ENCODE measurements at places on chromosomes 13 and 19. TPM values are rescaled to one million over a fixed set of nuclear protein-coding genes. Genes with fewer than 3 reads are reported as not detected.

KISS1R gene
- 3.3 TPM for total RNA-seq

DNA sequence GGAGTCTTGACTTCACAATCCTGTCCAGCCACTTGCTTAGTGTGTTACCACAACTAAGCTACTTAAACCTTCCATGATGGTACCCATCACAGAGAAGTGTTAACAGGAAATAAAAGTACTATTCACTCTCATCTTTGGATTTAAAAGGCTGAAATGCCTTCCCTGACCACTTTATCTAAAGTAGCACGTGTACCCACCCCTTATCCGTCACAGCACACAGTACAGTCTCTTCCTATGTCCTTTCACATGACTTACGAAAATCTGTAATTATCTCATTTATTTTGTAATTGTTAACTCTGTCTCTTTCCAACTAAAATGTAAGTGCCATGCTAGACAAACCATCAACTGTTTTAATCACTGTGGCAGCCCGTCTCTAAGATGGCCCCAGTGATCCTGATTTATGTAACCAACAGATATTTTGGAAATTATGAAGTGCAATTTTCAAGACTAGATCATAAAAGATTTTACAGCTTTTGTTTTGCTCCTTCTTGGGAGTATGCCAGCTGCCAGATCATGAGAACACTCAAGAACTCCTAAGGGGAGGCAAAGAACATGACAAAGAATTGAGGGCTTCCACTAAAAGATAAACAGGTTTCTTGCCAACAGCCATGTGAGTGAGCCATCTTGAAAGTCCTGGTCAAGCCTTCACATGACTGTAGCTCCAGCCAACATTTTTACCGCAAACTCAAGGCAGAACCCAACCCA is 44.9 kb downstream of the DIAPH3 start:
- no peak overlapping the region for H3K27ac ChIP-seq
- no peaks in the 10 kb centered on the region for H3K27me3 ChIP-seq
- H3K4me1 ChIP-seq = no peaks in the 10 kb centered on the region
- no peak for DNase-seq
- H3K4me3 ChIP-seq = no peak overlapping the region
- H3K36me3 ChIP-seq = peaks cover 34% of the 10 kb centered on the region

- no peak overlapping the region for H3K4me3 ChIP-seq
- H3K36me3 ChIP-seq = peaks cover 6% of the 10 kb centered on the region
- no peak for DNase-seq
- H3K27ac ChIP-seq = no peak overlapping the region
Measured at GRCh38 chr13:74047931-74048600, 86.1 kb downstream of the KLF12 start.

GRCh38 chr19:867301-867793 is 7.9 kb downstream of the CFD start:
- peaks cover 43% of the 10 kb centered on the region for H3K36me3 ChIP-seq
- no peaks in the 10 kb centered on the region for H3K4me1 ChIP-seq
- no peak for DNase-seq
- no peak overlapping the region for H3K4me3 ChIP-seq
- H3K27me3 ChIP-seq = no peaks in the 10 kb centered on the region

DNA sequence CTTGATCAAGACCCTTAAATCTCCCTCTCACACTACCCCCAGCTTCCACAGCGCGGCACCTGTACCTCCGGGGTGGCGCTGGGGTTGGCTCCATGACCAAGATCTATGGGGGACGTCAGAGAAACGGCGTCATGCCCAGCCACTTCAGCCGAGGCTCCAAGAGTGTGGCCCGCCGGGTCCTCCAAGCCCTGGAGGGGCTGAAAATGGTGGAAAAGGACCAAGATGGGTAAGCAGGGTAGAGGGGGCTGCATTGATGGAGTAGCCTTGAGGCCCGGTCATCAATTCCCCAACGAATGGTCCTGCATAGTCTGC is 8.1 kb upstream of the CD79A start:
- DNase-seq = no peak
- H3K27me3 ChIP-seq = no peaks in the 10 kb centered on the region
- H3K36me3 ChIP-seq = peaks cover 44% of the 10 kb centered on the region
- no peak overlapping the region for H3K27ac ChIP-seq

GRCh38 chr13:47100214-47100853 is 203.5 kb upstream of the HTR2A start:
- peaks cover 2% of the 10 kb centered on the region for H3K36me3 ChIP-seq
- H3K4me3 ChIP-seq = no peak overlapping the region
- no peak for DNase-seq
- no peaks in the 10 kb centered on the region for H3K4me1 ChIP-seq
- H3K27me3 ChIP-seq = no peaks in the 10 kb centered on the region

- H3K27ac ChIP-seq = no peak overlapping the region
- no peaks in the 10 kb centered on the region for H3K27me3 ChIP-seq
- peaks cover 13% of the 10 kb centered on the region for H3K36me3 ChIP-seq
- no peaks in the 10 kb centered on the region for H3K4me1 ChIP-seq
- H3K4me3 ChIP-seq = no peak overlapping the region
Measured at GRCh38 chr19:16799740-16800139, 29.5 kb upstream of the SIN3B start.

- peaks cover 29% of the 10 kb centered on the region for H3K36me3 ChIP-seq
- DNase-seq = no peak
- no peaks in the 10 kb centered on the region for H3K27me3 ChIP-seq
- no peak overlapping the region for H3K4me3 ChIP-seq
- H3K27ac ChIP-seq = no peak overlapping the region
- no peaks in the 10 kb centered on the region for H3K4me1 ChIP-seq
Measured at GRCh38 chr19:45144431-45145269, 16.1 kb downstream of the NKPD1 start.

DNA sequence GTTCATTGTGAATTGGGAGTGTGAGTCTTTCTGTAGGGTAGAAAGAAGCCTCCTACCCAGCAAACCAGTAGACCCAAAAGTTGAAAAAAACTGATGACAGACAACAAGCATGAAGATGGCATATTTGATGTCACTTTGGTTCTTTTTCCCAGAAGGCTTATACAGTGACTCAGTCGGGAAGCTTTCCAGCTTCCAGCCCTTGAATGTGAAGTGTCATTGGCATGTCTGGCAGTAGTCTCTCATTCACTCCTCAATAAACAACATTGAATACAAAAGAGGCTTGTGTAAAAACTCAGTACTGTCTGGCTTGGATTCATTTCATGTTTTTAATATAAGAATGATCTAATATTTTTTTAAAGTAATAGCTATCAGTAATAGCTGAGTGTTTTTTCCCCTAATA is 68.7 kb downstream of the IPO5 start:
- no peak overlapping the region for H3K4me3 ChIP-seq
- H3K27ac ChIP-seq = no peak overlapping the region
- peaks cover 37% of the 10 kb centered on the region for H3K36me3 ChIP-seq
- H3K27me3 ChIP-seq = no peaks in the 10 kb centered on the region
- DNase-seq = no peak

PEX11G gene
- total RNA-seq = 2.4 TPM

DNA sequence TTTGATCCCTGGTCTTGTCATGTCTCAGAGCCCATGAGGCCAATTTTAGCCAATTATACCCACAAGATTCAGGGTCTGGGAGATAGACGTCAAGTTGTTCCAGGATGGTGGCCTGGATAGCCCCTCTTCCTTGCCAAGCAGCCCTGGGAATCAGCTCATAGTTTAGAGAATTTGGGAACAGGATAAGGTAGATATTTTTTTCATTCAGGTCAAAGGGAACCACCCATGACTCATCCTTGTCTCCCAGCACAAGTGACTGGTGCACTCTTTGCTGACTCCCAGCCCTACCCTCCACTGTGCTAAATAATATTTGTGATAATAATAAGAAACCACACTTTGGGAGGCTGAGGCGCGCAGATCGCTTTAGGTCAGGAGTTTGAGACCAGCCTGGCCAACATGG is 17.1 kb upstream of the S1PR4 start:
- no peak overlapping the region for H3K27ac ChIP-seq
- DNase-seq = no peak
- no peaks in the 10 kb centered on the region for H3K4me1 ChIP-seq

GGN gene
- 1.5 TPM for total RNA-seq

- no peaks in the 10 kb centered on the region for H3K36me3 ChIP-seq
- H3K4me1 ChIP-seq = no peaks in the 10 kb centered on the region
- no peak overlapping the region for H3K27ac ChIP-seq
- peaks cover 2% of the 10 kb centered on the region for H3K27me3 ChIP-seq
Measured at GRCh38 chr19:54387991-54388801, 23.5 kb upstream of the LAIR1 start.

- H3K27me3 ChIP-seq = no peaks in the 10 kb centered on the region
- DNase-seq = peak; percentile 98
- peak within 1 kb of the TSS; percentile 98 for H3K4me3 ChIP-seq
- H3K27ac ChIP-seq = no peak within 1 kb of the TSS
Measured at GRCh38 chr19:55674841-55675660, at the start of gene EPN1. EPN1 (plus strand) TSS chr19:55675226; CDS start chr19:55678628, 3,402 bp downstream.

PSPC1 gene
- total RNA-seq = 134 TPM

DCT gene
- total RNA-seq = not detected

- H3K27me3 ChIP-seq = no peaks in the 10 kb centered on the region
- H3K36me3 ChIP-seq = no peaks in the 10 kb centered on the region
- no peak for DNase-seq
- H3K4me3 ChIP-seq = no peak overlapping the region
- H3K4me1 ChIP-seq = no peaks in the 10 kb centered on the region
- H3K27ac ChIP-seq = no peak overlapping the region
Measured at GRCh38 chr13:22703601-22704209, 477.1 kb upstream of the SGCG start.

GRCh38 chr19:1874554-1875185 is 10.6 kb downstream of the ABHD17A start:
- no peaks in the 10 kb centered on the region for H3K36me3 ChIP-seq
- DNase-seq = no peak
- no peaks in the 10 kb centered on the region for H3K27me3 ChIP-seq
- no peaks in the 10 kb centered on the region for H3K4me1 ChIP-seq

CYP4F2 gene
- total RNA-seq = not detected

DNA sequence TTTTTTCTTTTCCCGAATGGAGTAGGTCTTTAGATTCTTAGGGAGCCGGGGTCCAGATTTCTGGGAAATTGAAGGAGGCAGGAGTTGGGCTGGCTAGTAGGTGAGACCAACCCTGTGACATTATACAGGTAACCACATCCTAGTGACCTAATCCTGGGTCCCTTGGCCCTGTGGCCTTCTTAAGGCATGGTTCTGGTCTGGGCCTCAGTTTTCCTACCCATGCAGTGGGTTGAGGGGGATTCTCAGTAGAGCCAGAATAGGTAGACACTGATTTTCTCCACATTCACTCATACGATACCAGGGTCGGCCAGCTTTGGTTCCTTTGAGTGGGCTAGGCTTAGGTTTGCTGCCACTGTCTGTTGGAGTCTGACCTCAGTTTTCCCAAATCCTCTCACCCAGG is 7.2 kb downstream of the PPFIA3 start:
- H3K4me3 ChIP-seq = no peak overlapping the region
- peaks cover 13% of the 10 kb centered on the region for H3K36me3 ChIP-seq
- H3K27me3 ChIP-seq = no peaks in the 10 kb centered on the region
- no peak overlapping the region for H3K27ac ChIP-seq

- no peaks in the 10 kb centered on the region for H3K27me3 ChIP-seq
- DNase-seq = no peak
- peaks cover 46% of the 10 kb centered on the region for H3K36me3 ChIP-seq
Measured at GRCh38 chr19:1650650-1651567, 1.5 kb downstream of the TCF3 start.

RYR1 gene
- total RNA-seq = 8.9 TPM

GRCh38 chr13:36872621-36873020 is 47.4 kb downstream of the SMAD9 start:
- H3K4me1 ChIP-seq = no peaks in the 10 kb centered on the region
- H3K36me3 ChIP-seq = no peaks in the 10 kb centered on the region
- no peak overlapping the region for H3K27ac ChIP-seq
- H3K4me3 ChIP-seq = peak overlapping the region; percentile 33

DNA sequence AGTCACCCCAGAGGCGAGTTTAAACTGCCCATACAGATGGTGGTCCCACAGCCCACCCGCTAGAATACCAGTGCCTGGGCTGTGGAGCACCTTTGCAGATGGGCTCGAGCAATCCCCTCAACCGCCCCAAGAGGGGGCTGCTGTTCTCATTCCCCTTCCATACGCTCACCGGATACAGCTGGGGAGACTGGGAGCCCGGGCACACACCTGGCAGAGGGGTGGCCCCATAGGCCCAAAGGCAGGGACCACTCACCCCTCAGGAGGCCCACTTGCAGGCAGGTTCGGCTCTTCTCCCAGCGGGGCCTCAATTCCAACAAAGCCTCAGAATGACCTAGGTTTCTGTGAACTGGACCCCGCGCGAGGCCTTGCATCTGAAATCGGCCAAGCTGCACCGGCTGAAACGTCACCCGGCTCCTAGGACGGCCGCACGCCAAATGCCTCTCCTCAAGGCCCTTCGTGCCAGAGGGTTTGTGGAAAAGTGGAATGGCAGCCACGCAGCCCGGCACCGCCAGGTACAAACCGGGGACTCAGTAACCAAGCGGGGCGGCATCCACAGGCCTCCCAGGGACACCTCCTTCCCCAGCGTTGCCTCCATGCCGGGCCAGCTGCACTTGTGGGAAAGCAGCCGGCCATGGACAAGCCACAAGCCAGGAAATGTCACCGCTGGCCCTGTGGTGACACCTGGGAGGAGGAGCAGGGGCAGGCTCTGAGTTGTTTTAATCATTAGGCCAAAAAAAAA is 18.7 kb downstream of the MLLT1 start:
- no peak overlapping the region for H3K27ac ChIP-seq
- no peak overlapping the region for H3K4me3 ChIP-seq

DNA sequence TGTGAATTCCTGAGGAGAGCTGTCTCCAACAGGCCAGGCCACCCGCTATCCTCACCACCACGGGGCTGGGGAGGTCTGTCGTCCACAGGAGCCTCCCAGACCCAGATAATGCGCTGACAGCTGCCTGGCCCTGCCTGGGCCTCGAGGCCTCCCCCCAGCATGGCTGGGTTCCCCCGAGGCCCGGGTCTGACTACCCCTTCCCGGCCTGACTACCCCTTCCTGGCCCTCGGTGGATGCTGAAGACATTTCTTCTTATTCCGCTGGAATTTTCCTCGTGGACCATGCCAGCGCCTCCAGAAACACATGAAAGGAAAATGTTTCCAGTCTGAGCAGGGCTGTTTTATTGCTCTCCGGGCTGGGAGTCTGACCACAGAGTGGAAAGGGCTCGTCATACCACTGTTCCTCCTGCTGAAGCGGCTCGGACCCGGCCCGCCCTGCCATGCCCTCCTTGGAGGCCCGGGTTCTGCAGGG is 16.8 kb upstream of the COMP start:
- H3K27me3 ChIP-seq = no peaks in the 10 kb centered on the region
- H3K27ac ChIP-seq = no peak overlapping the region
- no peaks in the 10 kb centered on the region for H3K4me1 ChIP-seq
- no peak for DNase-seq
- H3K4me3 ChIP-seq = no peak overlapping the region
- H3K36me3 ChIP-seq = no peaks in the 10 kb centered on the region

- no peak for DNase-seq
- H3K4me1 ChIP-seq = no peaks in the 10 kb centered on the region
- peaks cover 6% of the 10 kb centered on the region for H3K36me3 ChIP-seq
- no peak overlapping the region for H3K4me3 ChIP-seq
- H3K27ac ChIP-seq = no peak overlapping the region
Measured at GRCh38 chr13:30618930-30619279, 1.2 kb downstream of the USPL1 start.

- H3K27me3 ChIP-seq = no peaks in the 10 kb centered on the region
- no peak for DNase-seq
- no peak overlapping the region for H3K27ac ChIP-seq
- peaks cover 5% of the 10 kb centered on the region for H3K36me3 ChIP-seq
Measured at GRCh38 chr13:28867564-28867963, 47.4 kb downstream of the MTUS2 start.
